Stimulated activated CD4-positive, alpha-beta T cell treated with anti-CD3 and anti-CD28 coated beads, Interleukin-15, amount 100 ng/mL, for 24 hours (primary cell): ENCODE measurements at places on chromosomes 3 and 15.

GRCh38 chr3:100532411-100532810, 40.0 kb downstream of the TMEM45A start:
- DNase-seq = no peak

DNA sequence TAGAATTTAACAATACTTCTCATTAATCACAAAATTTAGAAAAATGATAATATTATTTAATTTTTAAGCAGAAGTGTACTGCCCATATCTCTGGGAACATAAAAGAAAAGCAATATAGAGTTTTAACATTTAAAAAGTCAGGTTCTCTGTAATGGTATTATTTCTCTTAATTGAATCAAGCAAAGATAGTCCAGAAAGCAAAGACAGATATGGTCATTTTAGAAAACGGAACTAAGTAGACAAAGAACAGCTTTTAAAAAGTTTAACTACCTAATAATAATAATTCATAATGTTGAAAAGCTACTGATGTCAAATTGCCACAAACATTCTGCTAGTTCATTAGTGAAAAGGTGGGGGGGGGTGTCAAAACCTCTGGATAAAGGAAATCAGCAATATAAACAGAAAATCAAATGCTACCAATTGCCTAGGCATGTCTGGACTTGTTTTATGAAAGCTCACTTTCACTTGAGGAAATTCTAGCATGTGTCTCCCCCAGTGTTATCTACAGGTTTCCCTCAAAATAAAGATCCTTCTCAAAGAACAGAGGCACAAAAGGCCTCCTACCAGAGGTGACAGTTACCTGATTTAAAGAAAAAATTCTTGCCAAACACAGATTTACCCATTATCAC, 1.7 kb downstream of the ZMAT3 start:
- DNase-seq = no peak

- no peak for DNase-seq
Observed at GRCh38 chr3:31680072-31680870, 147.5 kb downstream of the STT3B start.

DNA sequence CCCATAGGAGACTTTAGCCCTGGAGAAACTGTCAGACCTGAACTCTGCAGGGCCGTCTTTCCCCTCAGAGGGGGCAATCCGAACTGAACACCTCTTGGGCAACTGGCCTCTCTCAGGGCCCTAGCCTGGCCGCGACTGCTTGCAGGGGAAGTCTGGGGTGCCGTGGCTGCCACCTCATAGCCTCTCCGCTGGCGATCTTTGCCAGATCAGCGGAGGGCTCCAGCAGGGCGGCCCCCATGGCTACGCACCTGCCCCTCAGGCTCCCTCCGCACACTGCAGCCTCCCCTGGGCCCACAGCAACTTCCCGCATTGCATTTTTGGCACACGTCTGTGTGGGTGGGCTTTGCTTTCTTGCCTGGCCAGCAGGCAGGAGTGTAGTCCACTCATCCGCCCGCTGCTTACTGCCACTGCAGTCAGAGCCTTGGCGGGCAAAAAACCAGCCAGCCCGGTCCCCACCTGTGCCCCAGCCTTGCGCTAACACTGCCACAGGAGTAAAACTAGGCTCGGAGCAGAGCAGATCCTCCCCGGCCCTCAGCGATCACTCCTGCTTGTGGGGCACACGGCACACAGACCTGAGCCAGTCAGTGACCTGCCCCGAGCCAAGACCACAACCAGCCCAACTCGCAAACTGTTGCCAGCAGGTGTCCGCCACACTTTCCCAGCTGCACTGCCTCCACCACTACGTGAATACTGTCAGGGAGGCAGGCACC, 266.8 kb upstream of the CBLB start:
- no peak for DNase-seq

DNA sequence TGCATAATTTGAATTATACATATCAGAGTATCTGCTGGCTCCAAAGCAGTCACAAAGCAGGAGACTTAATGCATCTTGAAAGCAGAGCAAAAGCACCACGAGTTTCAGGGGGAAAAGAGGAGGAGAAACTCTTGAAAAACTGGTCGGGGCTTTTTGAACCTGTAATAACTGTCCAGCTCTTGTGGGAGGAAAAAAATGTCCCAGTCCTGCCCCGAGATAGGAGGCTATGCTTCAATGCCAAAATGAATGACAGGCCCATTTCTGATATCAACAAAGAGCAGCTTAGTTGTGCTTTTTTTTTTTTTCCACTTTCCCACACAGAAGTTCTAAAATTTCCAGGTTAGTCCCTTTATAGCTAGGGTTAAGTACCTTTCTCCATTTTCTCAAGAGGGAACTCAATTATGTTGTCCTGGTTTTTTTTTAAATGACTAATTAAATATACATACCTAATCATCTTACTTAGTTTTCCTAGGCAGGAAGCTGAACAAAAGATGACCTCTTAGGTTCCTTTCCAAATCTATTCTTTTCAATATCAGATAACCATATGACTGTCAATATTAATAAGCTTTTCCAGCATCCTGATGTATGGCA, 120.2 kb downstream of the TFDP2 start:
- no peak for DNase-seq

GRCh38 chr3:149968216-149968615, 2.5 kb downstream of the PFN2 start:
- no peak for DNase-seq

DNA sequence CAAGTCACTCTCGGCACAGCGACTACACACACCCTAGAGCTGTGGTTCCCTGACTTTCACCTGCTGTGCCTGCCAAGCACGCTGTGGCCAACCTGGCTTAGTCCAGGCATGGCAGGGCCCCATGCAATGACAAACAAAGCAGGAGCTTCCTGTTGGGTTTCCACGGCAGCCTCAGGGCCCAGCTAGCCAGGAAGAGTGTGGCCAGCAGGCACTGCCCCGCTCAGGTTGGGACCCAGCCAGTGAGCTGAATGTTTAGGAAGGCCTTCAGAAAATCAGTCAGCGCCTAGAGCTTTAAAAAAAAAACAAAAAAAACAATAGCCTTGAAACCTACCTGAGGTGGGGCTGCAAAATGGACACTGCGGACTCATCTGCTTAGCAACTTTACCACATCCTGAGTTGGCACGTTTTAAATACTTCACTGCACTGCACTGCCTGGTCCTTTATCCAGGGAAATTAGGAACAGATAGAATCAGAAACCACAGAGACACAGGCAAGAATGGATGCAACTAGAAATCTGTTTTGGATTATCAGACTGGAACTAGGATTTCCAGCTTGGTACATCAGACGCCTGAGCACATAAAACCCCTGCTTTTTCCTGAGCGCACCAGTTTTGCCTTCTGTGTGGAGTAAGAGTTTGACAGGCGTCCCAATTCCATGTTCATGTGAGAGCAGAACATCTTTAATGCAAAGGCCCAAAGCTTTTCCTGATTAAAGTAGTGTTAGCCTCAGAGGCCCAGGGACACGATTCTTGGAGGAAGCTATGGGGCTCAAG, 36.2 kb upstream of the LDHAL6B start:
- no peak for DNase-seq

DNA sequence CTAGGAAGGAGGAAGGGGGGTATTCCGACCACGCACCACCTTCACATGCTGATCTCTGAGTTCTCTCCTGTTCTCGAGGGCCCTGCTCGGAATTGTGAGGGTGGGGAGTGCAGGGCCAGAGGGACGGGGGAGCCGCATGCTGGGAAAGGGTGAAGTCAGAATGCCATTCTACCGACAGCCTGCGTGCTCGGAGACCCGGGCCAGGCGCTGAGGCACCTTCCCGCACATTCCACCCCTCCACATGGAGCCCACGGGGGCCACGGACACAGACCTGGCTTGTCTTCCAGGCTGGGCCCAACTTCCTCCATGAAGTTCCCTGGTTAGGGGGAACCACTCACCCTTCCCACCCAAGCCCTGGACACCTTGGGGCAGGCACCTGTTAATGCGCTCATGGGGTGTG, 28.7 kb upstream of the PIGZ start:
- DNase-seq = no peak

GRCh38 chr3:153247331-153248330, 85.6 kb downstream of the RAP2B start:
- no peak for DNase-seq

GRCh38 chr3:190690246-190690645, 172.2 kb downstream of the GMNC start:
- no peak for DNase-seq

DNA sequence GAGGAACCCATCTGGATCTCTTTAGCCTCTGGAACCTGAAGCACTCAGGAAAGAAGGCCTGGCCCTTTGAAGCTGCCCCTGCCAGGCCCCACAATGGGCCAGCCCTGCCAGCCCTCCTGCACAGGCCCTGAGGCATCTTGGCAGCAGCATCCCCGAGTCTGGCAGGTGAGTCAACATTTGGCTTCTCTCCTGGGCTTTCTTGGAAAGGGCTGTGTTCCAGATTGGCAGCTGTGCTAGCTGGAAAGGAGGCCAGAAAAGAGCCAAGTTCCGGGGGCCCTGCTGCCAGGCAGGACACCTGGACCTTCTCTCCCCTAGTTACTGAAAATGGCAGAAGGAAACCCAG, 187.2 kb downstream of the SHQ1 start:
- DNase-seq = no peak

- DNase-seq = no peak
Observed at GRCh38 chr3:50161320-50161719, 6.2 kb downstream of the SEMA3F start.

DNA sequence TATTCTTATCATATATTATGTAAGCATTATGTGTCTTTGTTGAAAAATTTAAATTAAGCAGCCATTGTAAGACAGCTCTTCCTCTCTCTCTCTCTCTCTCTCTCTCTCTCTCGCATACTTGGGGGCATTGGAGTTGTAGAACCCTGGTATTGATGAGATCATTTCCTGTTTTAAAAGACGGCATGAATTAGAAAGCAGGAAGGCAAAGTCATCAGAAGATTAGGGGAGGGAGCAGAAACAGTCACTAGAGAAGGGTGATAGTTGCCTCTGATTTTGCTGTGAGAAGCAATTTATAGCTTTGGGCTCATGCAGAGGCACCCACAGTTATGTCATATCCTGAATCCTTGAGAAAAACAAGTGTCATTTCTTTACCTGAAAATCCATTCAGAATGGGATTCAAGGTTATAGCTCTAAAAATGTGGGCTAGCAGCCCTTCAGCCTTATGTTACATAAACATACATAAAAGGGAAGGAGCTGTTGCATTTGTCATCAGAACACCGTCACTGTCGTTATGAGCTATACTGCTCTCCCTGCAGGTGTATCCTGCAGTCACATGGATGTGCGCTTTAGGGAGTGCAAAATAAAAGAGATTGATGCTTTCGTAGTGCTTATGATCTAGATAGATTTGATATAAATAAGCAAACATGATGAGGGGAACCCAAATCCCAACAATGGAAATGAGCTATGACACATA, 213.8 kb downstream of the NR1D2 start:
- DNase-seq = no peak

- DNase-seq = no peak
Observed at GRCh38 chr3:9613056-9613748, 36.1 kb upstream of the MTMR14 start.

DNA sequence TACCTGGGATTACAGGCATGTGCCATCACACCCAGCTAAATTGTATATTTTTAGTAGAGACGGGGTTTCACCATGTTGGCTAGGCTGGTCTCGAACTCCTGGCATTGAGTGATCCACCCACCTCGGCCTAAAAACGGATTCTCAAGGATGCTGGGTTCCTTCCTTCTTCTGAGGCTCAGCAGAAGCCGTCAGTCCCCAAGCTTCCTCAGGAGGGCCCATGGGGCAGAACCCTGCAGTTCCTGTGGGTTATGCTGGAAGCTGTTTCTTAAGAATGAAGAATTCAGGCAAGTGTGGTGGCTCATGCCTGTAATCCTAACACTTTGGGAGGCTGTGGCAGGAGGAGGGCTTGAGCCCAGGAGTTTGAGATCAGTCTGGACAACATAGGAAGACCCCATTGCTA, 29.0 kb upstream of the ZNF710 start:
- no peak for DNase-seq

DNA sequence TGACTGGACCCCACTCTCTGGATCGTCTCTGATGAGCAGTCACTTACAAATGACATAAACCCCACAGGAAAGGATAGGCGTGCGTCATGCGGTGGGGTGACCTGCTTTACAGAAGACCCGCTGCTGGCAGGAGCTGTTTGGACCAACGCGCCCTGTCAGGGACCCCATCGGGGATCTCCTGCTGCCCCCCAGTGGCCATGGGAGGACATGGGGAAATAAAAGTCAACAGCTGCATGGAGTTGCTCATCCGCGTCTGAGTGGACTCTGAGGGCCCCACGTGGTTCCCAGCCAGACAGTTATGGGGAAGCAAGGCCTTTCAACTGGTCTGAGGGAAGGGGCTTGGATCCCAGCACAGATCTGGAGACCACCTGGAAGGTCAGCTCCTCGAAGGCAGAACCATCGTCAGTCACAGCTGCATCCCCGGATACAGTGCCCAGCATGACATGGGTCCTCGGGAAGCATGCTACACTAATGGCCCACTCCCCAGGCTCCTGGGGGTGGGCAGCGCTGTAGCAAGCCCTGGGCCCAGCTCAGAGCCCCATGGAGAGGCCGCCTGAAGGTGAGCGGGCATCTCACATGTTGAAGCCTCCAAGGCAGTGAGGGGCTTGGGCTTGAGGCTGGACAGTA, 32.1 kb downstream of the PTH1R start:
- peak; percentile 89 for DNase-seq

- DNase-seq = no peak
Observed at GRCh38 chr3:119898478-119899191, 116.7 kb downstream of the NR1I2 start.

- no peak for DNase-seq
Observed at GRCh38 chr3:61547625-61548024, 13.7 kb upstream of the PTPRG start.

DNA sequence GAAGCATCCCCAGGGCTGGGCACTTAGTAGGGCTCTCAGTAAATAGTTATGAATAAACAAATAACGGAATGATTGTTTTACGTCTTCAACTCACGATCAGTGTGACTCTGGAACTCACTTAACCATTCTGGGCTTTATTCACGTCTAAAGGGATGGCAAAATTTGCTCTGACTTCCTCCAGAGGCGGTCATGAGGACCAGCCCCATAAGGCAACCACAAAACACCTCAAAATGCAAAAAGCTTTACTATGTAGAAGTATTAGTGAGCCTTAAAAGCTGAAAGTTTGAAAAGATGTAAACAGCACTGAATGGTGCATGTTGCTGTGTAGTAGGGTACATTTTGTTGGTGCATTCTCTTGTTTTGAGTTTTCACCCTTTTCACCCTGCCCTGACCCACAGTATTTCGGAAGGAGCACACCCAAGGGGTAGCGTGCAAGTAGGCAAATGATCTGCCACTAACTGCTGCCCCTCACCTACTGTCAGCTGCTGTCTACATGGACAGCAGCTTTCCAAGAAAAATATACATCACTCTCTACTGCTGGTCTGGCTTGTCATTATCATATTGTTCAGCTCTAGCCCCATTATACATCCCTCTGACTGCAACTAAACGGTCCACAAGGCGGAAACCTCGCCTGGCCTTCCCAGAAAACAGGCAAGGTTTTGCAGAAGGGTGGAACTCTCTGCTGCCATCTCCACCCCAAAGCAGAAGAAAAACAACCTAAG, 308.5 kb upstream of the PROK2 start:
- DNase-seq = no peak

GRCh38 chr15:57427367-57427821, 51.1 kb downstream of the CGNL1 start:
- DNase-seq = no peak

DNA sequence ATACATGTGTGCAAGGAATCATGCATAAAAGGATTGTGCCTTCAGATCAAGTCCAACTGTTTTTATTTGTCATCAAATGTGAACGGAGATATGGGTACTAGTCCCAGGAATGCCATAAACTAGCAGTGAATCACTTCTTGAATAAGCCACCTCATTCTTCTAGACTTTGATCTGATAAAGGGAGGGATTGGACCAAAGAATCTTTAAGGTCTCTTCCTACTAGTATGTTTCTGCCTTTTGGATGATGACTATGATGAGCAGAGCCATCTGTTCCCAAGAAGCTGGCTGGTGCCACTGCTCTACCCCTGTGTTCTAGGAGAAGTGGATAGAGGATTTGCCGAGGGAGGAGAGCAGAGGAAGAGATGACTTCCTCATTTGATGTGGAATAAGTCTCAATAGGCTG, 28.8 kb upstream of the UACA start:
- no peak for DNase-seq
